ENCODE measurements at places on chromosomes 11 and 22.
A peak's percentile ranks its signal among the peaks of the same experiment; 100 is the strongest.

DNA sequence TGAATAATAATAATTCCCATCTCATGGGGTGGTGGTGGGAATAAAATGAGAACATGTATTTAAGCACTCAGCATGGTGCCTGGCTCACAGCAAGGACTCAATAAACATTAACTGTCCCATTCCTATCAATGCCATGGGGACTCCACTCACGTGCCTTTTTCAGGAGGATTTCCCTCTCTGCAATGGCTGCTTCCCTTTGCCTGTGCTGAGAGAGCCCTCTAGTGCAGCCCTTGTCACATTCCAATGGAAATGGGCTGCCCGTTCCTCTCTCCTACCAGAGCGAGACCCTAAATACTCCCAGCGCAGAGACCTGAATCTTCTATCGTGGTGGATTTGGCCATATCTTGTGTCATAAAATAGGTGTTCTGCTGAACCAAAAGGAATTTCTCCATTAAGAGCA lies 621.5 kb upstream of the B3GAT1 start:
- no peak for DNase-seq

GRCh38 chr11:120137187-120137610 lies 714 bp downstream of the TRIM29 start:
- no peak for DNase-seq

DNA sequence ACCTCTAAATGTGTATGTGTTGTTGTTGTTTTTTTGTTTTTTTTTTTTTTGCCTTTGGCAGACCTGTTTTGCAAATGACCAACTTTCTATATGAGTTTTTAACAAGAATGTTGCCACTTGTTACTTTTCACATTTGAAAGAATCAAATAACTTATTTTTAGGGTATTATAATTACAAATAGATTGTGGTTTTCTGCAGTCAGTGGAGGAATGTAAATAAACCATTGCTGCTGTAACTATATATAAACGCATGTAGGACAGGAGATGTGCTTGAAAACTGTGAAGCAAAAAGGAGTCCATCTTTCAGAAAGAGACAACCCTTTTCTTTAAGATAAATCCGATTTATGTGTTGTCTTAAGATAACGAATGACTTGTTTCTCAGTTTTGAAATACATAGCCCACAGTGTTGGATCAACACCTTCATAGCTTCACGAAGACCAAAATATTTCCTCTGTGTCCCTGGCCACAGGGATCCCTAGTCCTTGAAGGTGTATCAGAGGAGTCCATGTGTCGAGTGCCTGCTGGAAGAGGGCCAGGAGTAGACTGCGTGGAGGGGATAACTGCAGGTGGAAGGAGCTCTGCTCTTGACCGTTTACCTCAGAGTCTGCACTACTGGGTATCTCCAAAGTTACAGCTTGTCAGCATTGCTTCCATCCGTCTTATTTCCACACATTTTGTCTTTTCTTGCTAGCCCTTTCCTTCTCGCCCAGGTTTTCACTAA lies 24.7 kb downstream of the TNRC6B start:
- no peak for DNase-seq

- DNase-seq: no peak
These were observed 3.4 kb upstream of the ASCL2 start for GRCh38 chr11:2273771-2274170.

DNA sequence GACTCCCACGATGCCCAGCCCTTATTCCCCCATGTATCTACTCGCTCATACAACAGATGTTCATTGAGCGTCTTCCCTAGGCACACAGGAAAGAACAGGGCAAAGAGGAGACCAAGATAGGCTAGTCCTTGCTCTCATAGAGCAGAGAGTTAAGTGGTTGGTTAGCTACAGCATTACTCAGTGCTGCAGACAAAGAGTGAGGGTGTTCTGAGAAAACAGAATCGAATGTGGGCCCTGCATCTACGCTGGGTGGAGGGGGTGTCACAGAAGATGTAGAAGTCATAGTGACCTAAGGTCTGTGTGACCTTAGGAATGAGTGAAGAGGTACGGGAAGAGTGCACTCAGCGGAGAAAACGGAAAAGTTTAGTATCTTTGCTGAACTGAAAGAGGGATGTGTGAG lies 12.3 kb downstream of the PSMD13 start:
- no peak for DNase-seq

GRCh38 chr11:125457814-125458343 lies 38.2 kb downstream of the FEZ1 start:
- DNase-seq: peak; percentile 54

DNA sequence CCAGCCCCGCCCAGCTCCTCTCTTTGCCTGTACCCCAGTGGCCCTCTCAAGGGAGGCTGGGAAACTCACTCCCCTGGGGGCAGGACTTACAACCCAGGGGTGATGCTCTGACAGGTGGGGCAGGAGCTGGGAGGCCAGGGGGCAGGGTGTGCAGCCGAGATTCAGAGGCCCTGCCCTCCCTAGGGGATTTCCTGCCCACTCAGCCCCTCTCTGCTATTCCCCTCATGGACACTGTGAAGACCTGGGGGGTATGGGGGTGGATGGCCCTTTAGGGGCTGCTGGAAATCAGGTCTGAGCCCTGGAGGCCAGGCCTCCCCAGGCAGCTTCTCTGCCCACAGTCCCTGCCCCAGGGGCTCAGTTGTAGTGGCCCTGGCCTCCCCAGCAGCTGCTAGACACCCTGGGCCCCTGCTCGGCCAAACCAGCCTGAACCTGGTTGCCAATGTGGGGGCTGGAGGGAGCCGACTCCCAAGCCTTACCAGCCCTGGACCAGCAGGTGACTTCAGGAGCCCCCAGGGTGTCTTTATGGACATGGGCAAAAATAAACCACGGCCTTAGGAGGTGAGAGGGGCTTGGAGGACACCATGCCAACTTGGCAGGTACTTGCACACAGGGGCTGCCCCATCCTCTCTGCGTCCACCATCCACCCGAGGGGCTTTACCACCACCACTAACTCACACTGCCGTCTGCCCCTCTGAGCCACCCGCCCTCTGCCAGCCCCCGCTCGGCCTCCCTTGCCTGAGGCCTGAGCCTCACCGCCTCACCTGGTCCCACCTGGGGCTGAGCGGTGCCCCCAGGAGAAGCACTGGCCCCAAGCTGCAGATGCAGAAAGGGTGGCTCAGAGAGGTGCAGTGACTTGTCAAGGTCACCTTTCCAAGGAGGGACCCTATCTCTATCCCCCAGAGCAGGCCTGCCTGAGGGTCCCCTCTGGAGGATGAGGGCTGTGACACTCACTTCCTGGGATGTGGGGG lies 2.8 kb upstream of the PHLDA2 start:
- no peak for DNase-seq

- no peak for DNase-seq
These were observed 122.4 kb downstream of the FEZ1 start for GRCh38 chr11:125373426-125374391.

GRCh38 chr11:32396991-32397390 lies 38.3 kb downstream of the WT1 start:
- no peak for DNase-seq

DNA sequence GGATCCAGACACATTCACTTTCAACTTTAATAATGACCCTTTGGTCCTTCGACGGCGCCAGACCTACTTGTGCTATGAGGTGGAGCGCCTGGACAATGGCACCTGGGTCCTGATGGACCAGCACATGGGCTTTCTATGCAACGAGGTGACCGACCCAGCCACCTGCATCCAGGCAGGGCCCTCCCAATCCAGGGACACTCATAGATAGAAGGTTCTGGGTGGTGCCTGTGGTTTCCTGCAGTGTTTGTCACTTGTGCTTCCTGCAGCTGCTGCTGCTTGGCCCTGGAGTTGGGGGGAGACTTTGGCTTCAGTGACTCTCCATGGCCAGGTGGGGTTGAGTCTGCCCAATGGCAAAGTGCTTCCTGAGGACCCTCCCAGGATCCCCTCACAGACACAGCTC lies 7.3 kb downstream of the APOBEC3B start:
- no peak for DNase-seq
